ENCODE measurements at places on chromosomes 1 and 21.
A peak's percentile ranks its signal among the peaks of the same experiment; 100 is the strongest.

DNA sequence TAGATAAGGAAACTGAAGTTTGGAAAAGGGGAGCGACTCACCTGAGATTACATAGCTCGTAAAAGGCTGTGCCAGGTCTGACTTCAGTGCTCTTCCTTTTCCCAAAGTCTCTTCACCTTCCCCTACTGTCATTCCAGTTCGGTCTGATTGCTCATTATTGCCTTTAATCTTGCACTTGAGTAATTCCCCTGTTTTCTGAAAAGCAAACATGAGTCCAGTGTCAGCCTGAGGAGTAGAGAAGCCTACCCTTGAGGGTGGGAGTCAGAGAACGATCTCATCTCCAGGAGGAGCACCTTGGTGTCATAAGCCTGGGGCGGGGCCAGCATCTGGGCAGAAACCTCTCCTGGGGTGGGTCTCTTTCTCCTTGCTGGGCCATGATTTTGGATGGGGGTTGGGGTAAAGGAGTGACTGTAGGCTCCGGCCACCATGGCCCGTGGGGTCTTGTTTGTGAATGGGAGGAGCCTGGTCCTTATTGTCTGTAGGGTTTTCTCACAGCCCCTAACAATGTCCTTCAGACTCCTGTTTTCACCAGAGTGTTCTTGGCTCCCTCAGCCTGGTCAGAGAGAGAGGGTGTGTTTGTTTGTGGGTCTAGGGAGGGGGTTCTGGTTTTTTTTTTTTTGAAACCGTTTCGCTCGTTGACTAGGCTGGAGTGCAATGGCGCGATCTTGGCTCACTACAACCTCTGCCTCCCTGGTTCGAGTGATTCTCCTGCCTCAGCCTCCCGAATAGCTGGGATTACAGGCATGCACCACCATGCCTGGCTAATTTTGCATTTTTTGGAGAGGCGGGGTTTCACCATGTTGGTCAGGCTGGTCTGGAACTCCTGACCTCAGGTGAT lies 6.0 kb downstream of the VANGL2 start:
- no peak for DNase-seq

GRCh38 chr1:224331326-224331725 lies 1.4 kb upstream of the NVL start:
- DNase-seq, result no peak

- no peak for DNase-seq
Observed at GRCh38 chr1:241658081-241658793, 6.2 kb downstream of the WDR64 start.

DNA sequence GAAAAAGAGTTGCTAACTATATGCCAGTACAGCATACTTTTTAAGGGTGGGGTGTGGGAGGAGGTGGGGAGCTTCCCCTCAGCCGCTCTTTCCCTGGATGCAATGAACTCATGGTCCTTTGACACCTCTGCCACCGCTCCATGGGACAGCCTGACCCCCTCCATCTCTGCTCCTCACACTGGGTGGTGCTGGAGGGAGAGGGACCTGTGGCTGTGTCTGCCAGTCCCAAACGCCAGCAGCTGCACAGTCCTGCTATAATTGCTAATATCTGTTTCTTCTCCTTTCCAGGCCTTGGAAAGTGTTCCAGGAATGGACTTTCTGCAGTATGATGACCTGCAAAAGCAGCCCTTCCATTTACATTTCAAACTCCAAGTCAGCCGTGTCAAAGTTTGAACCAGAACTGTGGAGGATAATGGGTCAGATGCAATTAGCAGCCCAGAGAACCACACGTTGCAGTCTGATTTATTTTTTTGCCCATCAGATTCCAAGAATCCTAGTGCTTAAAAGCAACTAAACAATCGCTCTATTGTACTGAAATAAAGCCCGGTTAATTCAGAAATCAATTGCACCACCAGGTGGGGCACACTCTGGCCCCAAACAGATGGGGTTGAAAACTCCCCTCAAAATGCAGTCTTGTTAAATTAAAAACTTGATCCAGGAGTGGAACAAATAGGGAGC lies 160.7 kb upstream of the LMO4 start:
- DNase-seq, result no peak

- no peak for DNase-seq
Observed at GRCh38 chr1:167957710-167958109, 20.8 kb upstream of the MPC2 start.

- peak; percentile 70 for DNase-seq
Observed at GRCh38 chr1:206590025-206590758, 22.1 kb downstream of the EIF2D start.

DNA sequence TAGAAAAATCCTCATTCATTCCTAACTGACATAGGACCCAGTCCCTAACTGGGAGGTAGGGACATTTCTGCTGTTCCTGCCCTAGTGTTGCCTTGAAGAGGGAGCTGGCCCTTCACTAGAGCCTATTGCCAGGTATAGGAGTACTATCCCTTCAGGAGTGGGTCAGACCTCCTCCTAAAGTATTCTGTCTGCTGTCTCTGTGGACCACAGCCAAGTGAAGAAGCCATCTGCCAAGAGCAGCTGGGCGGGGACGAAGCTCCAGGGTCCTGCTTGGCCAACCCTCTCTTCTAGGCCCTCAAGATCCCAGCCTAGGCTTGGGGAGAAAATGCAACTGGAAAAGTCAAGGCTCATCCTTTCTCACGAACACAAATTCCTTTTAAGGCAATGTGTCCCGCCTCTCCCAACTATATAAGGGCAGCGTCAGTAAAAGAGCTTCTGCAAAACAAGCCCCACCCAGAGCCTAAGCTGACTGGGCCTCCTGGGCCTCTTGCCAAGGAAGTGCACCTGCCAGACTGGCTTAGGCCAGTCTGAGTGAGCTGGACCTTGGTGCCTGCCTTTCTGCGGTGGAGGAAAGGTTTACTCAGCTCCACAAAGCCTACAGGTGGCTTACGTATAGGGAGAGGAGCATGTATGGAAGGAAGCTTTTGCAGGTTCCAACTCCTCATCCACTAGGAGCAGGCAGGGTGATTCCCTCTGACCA lies 638 bp upstream of the TUFT1 start:
- no peak for DNase-seq

GRCh38 chr21:33490991-33491372 lies 534 bp downstream of the DNAJC28 start:
- no peak for DNase-seq

DNA sequence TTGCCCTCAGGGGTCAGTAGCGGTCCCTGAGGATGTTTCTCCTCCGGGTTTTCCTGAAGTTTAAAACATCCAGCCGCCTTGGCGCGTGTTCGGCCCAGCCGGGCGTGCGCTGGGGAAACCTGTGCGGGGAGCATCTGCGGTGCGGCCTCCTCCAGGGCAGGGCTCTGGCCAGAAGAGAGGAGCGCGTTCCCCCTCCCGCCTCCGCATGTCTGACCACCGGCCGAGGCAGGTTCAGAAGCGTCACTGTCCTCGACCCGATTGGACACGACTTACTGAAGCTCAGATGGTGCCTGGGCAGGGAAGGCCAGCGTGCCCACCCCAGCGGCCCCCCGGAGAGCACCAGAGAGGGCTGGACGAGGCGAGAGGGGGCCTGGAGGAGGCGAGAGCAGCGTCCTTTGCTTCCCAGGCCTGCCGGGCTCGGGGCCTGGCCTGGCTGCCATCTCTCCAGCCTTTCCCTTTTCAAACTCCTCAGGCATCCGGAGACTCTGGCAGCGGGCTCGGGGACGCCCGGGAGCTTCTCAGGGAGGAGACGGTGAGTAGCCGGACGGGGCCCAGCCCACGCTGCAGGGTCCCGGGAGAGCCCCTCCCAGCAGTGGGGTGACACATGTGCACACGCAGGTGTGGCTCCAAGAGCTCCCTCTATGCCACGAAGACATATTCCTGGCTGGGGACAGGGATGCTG lies 67.1 kb downstream of the SLC19A1 start:
- DNase-seq, result no peak

- peak; percentile 19 for DNase-seq
Observed at GRCh38 chr1:39091845-39092645, 65.9 kb downstream of the NDUFS5 start.

GRCh38 chr1:63269571-63269970 lies 52.8 kb upstream of the FOXD3 start:
- DNase-seq, result no peak

DNA sequence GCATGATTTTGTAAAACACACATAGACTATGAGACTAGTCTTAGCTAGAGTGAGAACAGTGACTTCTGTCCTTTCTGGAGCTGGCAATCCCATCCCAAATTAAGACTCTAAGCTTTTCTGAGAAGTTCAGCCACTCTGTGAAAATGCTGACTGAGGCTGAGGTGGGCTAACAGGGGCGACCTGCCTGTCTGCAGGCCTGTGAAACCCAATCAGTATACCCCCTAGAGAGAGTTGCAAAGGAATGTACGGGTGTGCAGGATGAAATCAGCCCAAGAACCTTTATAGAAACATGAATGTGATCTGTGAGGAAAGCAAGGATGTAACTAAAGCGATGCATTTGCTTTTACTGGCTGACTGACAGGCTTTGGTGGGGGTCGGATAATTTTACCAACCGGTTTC lies 16.0 kb upstream of the TBX15 start:
- no peak for DNase-seq

GRCh38 chr1:98824736-98825135 lies 163.2 kb downstream of the SNX7 start:
- no peak for DNase-seq

DNA sequence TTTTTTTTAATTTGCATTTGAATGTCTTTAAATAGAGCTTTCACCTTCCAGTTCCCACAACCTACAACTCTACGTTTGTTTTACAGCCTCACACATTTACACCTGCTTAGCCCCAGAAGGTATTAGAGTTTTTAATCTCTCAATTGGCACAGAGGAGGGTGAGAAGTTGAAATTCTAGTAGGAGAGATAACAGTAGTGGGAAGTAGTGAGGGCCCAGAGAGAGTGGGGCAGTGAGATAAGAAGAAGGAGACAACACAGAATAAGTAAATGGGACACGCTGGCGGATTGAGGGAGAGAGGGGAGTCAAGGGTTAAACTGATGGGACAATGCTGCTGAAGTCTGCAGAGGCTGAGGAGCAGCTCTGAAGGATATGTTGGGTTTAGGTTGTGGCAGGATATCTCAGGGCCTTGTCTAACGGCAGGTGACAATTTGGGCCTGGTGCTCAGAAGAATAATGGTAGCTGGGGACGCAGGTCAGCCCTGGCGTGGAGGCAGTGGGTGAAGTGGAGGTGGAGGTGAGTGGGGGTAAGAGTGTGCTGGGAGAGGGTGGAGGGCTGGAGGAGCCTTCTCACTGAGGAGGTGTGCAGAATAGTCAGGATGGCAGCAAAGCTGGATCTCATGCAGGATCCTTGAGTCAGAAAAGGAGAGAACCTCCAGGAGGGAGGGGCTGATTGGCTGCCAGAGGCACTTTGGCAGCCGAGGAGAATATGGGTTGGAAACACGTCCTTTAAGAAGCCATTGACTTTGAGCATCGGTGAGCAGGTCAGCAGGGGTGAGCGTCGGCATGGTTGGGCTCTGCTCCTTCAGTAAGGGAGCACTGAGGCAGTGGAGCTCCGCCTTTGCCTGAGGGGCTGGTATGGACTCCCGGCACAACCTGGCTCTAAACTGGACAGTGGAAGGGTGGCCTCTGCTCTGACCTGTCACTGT lies 72.9 kb downstream of the SYT6 start:
- DNase-seq, result no peak

GRCh38 chr1:26410706-26411623 lies at the start of gene LIN28A:
TSS of gene LIN28A (plus strand) at chr1:26410817. CDS start at chr1:26410892, 75 bp downstream.
- DNase-seq, result no peak

GRCh38 chr1:59046134-59046533 lies 250.8 kb upstream of the FGGY start:
- DNase-seq, result no peak

- DNase-seq, result no peak
Observed at GRCh38 chr1:218454700-218455282, 109.7 kb downstream of the TGFB2 start.

GRCh38 chr21:41209016-41209619 lies 41.2 kb downstream of the BACE2 start:
- no peak for DNase-seq

- DNase-seq, result no peak
Observed at GRCh38 chr21:37507716-37508115, 141.1 kb downstream of the DYRK1A start.

- no peak for DNase-seq
Observed at GRCh38 chr1:226883630-226884029, 13.2 kb downstream of the PSEN2 start.

Measured in activated T-helper 1 cell treated with anti-CD3 and anti-CD28 coated beads, Interleukin-12 subunit alpha, Interleukin-12 subunit beta, Interleukin-2, Interleukin-4 antibody, amounts not matched to agents 30 ng/mL and 10 ng/mL and 1 ng/mL, durations not matched to agents 14 hours and 24 hours and 36 hours (primary cell).